A172 (cell line): ENCODE measurements at places on chromosomes 12 and 14.
A peak's percentile ranks its signal among the peaks of the same experiment; 100 is the strongest.

- no peak for DNase-seq
These were observed 12.9 kb upstream of the FAM181A start for GRCh38 chr14:93914278-93914677.

- DNase-seq, result no peak
These were observed 848.6 kb upstream of the LRFN5 start for GRCh38 chr14:40758076-40758475.

GRCh38 chr14:105335735-105336476 lies 21.4 kb downstream of the PACS2 start:
- DNase-seq, result no peak

GRCh38 chr12:4168036-4168435 lies 105.5 kb upstream of the CCND2 start:
- no peak for DNase-seq

DNA sequence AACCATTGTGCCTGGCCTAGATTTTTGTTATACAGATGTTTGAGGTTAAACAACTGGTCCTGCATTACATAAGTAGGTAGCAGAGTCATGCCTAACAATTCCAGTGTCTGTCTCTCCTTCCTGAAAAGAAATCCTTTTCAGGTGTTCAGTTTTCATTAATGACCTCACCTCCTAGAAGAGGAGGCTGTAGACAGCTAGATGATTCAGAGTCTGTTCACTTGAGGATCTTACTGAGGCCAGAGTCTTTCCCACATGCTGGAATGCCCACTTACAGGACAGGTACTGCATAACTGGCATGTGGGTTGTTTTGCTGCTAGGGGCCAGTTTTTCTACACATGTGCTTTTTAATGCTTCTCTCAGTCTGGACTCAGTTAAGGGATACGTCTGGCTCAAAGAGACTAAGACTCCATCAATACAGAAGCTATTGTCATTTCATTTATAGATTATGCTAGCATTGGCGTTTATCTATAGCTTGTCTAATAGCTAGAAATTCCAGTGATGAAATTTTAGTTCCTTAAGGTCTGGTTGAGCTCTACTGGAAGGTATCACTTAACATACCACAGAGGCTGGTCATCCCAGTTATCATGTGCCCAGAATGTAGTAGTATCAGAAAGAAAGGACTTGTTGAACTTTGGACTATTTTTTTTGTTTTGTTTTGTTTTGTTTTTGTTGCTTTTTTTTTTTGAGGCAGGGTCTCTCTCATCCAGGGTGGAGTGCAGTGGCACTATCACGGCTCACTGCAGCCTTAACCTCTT lies 206.4 kb downstream of the ERC1 start:
- peak; percentile 4 for DNase-seq

DNA sequence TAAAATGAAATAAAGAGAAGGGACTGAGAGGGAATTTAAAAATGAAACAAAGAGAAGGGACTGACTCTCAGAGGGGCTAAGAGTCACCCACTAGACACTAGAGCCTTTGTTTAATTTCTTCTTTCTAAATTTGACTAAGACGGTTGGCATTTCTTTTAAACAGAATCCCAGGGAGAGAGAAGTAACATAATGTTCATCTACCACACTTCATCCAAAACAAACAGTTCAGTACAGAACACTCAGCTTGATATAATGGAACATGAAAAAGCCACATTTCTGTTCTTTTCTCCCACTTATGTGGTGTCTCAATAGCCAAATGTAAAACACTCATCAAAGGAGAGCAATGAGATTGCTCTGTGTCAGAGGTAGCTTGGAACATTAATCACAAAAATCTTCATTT lies 10.1 kb upstream of the NT5DC3 start:
- DNase-seq, result peak; percentile 37

- DNase-seq, result no peak
These were observed 85.8 kb upstream of the BCAT1 start for GRCh38 chr12:25034676-25035075.

DNA sequence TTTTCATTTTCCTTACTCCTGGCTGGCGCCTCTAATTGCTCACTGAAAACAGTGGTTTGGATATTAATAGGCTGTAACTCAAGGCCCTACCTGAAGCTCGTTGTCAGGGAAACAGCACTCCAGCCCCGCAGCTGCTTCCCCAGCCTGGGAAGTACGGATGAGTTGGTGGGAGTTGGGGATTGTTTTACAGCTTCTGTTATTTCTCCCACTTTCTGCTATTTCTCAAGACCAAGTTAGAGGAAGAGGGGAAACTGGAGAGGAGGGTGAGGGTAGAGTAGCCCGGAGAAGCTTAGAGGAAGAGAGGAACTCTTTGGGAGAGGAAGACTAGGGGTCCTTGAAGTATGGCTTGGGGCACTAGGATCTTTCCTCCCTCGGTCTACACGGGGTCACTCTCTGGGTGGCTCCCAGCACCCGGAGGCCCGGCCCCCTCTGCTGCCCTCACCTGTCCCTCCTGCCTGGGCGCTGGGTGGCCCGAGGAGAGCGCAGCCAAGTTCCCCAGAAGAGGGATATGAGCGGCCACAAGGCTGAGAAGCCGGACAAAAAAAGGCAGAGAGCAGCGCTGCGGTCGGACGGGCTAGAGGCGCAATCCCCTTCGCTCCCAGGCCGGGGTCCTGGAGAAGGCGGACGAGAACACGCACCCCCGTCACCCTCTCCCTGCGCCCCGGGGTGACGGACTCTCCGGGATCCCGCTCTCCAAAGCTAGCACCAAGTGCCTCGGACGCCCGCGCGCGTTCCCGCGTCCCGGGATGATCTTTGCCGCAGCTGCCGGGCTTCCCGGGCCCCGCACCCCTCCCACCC lies 671 bp downstream of the SPTB start:
- no peak for DNase-seq

DNA sequence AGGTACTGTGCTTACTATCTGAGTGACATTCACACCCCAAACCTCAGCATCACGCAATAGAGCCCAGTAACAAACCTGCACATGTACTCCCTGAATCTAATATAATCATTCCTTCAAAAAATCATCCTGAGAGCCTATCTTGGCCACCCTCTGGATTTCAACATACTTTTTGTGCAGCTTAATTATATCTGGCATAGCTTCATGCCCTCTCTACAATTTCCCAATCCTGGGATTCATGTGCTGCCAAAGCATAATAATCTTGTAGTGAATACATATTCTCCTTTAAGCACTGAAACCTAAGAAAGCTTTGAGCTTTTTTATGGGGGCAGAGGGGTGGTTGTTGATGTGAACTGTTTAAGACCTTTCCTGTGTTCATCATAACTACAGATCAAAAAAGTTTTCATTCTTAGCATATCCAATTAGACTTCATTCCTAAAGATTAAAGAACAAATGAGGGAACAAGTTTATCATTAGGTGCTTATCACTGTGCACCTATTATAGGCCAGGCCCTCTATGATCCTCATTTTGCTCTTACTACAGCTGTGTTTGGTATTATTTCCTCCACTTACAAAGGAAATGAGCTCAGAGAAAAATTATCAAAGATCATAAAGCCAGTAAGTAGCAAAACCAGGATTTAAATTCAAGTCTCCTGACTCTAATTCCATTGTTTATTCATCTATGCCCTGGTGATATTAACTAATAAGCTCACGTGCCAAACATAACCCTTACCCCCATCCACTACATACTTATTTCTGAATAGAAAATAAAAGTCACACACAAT lies 51.2 kb downstream of the SINHCAF start:
- DNase-seq, result no peak

DNA sequence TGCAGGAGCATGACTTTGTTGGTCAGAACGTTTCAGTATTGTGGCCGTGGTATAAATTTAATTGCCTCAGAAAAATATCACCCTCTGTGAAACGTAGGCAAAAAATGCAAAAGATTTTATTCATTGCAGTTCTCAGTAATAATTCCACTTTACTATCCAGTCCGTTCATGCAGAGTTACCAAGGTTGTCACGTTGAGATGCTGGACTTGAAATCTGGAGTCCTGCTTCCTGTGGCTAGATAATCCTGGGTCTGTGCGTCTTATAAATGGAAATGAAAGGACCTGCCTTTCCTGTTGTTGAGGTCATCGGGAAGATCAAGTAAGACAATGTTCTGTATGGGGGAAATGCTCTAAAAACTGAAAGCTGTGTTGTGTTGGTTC lies 1.3 kb upstream of the AVPR1A start:
- DNase-seq, result no peak

DNA sequence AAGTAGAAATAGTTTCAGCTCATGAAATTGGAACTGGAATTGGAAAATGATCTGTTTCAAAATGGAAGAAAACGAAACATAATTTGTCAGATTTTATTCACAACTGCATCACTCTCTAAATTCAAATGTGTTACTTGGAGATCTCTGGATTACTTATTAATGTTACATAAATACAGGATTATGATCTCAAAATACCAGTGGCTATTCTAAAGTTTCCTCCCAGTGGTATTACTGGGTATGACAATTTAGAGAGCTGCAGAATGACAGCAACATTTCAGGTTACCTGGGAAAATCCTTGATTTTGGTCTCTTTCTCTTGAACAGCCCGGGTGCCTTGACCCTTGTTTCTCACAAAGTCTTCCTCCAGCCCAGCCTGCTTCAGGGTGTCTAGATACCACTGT lies 14.2 kb downstream of the FAM161B start:
- no peak for DNase-seq

DNA sequence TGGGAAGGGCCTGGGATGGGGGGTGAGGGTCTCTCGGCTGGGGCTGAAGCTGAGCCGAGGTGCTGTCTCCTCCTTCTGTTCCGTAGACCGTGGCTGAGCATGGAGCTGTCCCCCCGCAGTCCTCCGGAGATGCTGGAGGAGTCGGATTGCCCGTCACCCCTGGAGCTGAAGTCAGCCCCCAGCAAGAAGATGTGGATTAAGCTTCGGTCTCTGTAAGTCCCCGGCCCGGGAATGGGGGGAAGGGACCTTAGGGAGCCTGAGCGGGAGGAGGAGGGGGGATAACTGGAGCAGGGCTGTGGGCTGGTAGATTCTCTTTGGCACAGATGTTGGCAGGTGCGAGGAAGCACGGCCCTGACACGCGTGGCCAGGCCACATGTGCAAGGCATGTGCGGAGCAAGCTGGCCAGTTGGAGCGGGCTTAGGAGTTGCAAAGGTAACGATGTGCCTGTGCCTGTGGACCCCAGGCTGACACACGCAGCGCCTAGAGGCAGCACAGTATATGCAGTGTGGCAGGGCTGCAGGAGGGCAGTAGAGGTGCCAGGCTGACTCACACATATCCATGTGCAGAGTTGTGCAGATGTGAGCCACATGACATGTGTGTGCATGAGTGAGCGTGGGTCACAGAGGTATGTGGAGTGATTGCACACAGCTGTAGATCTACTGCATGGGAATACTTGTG lies 512 bp downstream of the PDE1B start:
- DNase-seq, result no peak

DNA sequence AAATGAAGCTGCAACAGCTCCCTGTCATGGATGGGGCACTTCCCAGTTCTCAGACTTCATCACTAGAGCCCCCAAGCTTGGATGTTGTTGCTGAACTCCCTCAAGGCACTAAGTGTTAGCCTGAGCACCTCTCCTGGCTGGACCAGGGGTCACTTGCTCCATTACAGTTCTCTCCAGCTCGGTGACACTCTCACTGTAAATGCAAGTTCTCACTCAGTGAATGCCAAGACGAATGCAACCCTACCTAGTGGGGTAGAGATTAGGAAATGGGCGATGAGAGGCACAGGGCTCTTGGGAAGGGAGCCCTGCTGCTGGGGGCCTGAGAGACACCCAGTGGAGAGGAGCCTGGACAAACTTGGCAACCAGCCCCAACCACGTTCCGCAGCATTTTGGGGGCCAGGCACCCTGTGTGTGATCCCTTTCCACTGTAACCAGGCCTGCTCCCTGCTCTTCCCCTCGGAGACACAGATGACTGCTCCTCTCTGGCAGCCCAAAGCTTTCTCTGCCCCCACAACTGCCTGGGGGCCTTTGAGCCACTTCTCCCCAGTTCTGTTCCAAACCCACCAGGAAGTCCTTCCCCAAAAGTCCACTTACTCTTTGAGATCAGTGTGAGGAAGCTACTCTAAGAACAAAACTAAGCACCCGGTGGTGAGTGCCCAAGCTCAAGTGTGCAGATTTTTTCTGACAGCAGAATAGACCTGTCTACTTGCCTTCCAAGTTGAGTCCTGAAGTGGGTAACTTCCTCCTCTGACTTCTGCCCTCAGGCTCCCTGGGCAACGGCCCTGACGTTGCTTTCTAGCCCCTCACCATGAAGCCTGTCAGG lies 8.0 kb upstream of the SELPLG start:
- no peak for DNase-seq

DNA sequence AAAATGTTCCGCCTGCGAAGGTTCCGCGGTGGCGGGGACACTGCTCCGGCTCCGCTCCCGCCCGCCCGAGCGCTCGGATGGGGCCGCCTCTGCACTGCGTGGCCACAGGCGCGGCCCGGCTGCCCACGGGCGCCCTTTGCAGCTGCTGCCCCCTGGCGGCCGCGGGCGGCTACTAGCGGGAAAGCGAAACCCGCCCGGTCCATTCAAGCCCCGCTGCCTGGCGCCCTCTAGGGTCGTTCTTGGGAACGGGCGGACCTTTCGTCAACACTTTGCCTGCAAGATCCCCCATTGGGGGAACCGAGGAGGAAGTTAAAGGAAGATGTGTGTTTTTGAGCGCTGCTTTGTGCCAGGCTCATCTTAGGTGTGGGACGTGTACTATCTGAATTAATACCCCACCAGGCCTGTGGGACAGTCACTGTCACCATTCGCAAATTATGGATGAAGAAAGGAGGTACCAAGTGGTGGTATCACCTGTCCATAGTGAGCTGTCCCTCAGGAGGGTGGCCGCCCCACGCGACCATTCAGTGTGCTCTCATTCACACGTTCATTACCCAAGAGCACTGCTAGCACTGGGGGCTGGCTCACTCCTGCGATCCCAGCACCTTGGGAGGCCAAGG lies 19.4 kb downstream of the GPR132 start:
- DNase-seq, result peak; percentile 44

GRCh38 chr14:84969501-84969900 lies 560.4 kb upstream of the FLRT2 start:
- DNase-seq, result no peak

- DNase-seq, result no peak
These were observed 21.7 kb upstream of the NUP107 start for GRCh38 chr12:68665016-68665569.

DNA sequence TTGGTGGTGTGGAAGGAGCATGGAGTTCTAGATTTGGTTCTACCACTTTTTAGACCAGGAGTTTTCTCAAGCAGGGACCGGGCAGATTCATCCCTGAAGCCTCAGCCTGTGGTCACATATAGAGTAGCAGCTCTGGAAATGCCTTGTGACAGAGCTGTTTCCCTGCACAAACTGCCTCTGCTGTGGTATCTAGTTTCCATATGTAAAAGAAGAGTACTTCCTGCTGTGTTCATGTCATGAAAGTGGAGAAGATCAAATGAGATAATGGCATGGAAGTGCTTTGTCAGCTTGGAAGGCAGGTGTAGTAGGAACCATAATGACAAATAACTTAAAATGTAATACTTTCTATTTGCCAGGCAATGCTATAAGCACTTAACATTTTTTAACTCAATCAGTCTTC lies 26.1 kb downstream of the OTUB2 start:
- DNase-seq, result no peak

- no peak for DNase-seq
These were observed 26.2 kb upstream of the PPM1A start for GRCh38 chr14:60222820-60223219.

DNA sequence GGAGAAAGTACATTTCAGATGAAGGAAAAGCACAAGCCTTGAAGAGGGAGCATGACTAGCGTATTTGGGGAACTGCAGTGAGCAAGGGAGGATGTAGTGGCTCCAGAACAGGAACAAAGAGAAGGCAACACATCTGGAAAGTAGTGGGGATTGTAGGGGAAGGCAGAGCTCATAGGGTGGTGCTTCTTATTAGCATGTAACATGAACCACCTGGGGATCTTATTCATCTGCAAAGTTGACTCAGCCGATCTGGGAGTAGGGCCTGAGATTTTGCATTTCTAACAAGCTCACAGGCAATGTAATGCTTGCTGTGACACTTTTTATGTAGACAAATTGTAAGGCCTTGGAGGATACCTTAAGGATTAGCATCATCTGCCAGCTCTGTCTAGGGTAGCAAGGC lies 447.3 kb downstream of the NELL2 start:
- no peak for DNase-seq
